ENCODE measurements at places on chromosomes 7 and 10.
A peak's percentile ranks its signal among the peaks of the same experiment; 100 is the strongest.

DNA sequence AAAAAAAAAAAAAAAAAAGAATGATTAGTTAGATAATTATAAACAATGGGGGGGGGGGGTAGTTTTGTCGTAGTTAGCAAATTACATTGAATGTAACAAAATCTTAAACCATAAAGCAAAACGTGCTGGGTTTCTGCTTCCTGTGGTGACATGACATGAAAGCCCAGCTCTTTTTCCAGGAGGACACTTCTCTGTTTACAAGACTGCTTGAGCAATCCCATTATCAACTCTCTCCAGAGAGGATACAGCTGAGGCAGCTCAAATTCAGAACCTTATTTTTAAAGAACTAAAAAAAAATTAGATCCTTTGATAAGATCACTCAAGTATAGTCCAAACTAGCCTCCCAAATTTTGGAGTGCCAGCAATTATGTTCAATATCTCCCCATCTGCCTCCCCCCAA lies 58.6 kb downstream of the ADRB1 start:
- DNase-seq: peak; percentile 64

DNA sequence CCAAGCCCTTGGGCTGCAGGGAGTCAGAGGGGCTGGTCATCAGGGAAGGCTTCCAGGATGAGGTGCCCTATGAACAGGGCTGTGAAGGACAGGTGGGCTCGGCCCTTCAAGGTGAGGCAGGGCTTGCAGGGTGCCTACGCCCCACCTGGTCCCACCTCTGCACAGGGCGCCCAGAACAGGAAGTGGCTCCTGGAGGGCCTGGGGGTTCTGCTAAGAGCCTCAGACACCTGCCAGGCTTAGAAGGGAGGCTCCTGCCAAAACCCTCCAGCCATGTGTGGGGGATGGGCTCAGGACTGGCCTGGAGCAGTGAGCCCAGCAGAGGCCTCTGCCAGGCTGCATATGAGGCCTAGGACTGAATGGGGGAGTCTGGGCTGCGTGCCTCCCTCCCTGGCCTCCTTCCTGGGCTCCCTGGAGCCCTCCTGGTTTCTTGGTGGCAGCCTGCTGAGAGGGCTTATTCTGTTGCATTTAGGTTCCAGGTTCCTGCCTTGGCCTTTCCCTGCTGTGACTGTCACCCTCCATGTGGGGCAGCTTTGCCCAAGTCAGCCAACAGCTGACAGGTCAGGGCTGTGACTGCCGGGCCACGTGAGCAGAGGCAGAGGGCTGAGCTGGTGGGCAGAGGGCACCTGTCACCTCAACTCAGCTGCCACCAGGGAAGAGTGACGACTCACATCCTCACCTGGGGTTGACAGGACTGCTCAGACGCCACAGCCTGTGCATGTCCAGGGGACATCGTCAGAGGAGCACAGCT lies 45.2 kb upstream of the MSMB start:
- DNase-seq: no peak

- DNase-seq: no peak
These were observed 476.0 kb upstream of the MKI67 start for GRCh38 chr10:128602183-128602582.

GRCh38 chr7:47525066-47525623 lies 56.8 kb downstream of the TNS3 start:
- DNase-seq: no peak

DNA sequence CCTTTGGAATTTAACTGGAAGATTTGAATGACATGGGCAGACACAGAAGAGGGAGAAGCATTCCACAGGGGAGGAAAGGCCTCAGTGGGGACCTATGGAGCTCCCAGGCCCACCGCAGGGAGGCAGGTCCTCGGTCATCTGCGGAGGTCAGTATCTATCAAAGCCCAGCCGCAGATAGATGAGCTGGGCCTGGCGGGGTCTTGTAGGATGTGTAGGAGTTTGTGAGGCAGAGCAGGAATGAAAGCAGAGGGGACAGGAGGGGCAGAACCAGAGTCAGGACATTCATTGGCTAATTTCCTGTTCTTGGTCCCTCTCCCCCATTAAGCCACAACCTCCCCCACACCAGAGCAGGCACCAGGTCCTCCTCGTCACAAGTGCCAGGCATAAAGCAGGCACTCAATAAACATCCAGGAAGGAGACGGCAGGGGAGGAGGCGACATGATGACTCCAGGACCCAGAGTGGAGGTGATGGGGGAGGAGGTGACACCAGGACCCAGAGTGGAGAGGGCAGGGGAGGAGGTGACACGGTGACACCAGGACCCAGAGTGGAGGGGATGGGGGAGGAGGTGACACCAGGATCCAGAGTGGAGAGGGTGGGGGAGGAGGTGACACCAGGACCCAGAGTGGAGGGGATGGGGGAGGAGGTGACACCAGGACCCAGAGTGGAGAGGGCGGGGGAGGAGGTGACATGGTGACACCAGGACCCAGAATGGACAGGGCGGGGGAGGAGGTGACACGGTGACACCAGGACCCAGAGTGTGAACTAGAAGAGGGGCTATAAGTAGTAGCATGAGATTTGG lies 83.7 kb upstream of the PDGFA start:
- no peak for DNase-seq

- no peak for DNase-seq
These were observed 31.2 kb downstream of the TSPAN14 start for GRCh38 chr10:80485076-80485945.

GRCh38 chr7:70392877-70393435 lies 739.0 kb upstream of the GALNT17 start:
- DNase-seq: no peak

GRCh38 chr10:34386921-34387320 lies 428.2 kb downstream of the PARD3 start:
- DNase-seq: peak; percentile 85

DNA sequence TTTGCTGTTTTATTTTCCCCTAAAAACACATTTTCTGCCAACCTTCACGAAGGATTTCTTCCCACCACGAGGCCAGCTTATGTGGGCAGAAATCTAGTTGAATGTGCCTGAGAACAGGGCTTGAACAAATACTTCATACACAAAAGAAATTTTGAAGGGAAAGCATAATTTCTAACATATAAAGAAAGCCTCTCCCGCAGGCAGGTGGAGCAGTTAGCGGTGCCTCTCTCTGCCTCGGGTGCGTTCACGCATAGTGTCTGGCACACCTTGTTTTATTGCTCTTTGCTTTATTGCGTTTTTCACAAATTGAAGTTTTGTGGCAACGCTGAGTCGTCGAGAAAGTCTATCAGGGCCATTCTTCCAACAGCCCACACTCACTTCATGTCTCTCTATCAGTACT lies 7.0 kb upstream of the CSGALNACT2 start:
- DNase-seq: no peak

- DNase-seq: peak; percentile 46
These were observed 1.2 kb upstream of the MAP3K8 start for GRCh38 chr10:30432622-30433305.

- DNase-seq: no peak
These were observed 73.2 kb downstream of the RHOBTB1 start for GRCh38 chr10:60870803-60871202.

- DNase-seq: no peak
These were observed 4.6 kb upstream of the TMEM139 start for GRCh38 chr7:143280160-143280559.

- no peak for DNase-seq
These were observed 48.8 kb downstream of the BZW2 start for GRCh38 chr7:16694806-16695205.

DNA sequence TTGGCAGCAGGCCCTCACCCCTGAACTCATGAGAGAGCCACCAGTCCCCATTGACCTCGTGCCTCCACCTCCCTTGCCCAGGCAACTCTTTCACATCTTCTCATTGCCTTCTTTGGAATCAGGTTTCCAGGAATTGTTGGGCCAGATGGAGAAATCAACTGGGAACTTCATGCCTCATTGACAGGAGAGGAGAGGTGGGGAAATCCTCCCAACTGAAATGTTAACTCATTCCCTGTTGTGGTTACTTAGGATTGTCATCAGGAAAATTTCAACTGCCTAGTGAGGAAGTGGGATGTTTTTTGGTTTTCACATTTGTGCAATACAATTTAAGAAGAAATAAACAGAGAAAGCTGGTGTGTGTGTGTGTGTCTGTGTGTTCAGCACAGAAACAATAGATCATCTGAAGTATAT lies 106.6 kb upstream of the INHBA start:
- no peak for DNase-seq

DNA sequence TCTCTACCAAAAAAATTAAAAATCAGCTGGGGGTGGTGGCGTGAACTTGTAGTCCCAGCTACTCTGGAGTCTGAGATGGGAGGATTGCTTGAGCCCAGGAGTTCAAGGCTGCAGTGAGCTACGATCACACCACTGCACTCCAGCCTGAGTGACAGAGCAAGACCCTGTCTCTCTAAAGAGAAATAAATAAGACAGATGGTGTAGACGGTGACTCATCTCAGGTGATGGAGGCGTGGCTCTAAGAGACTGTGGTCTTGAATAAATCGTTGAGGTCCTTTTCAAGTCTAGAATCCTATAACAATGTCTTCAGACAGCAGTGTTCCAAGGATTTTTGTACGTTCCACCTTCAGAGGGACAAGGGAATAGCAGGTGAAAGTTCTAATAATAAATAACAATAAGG lies 53.8 kb upstream of the PFKFB3 start:
- DNase-seq: no peak

GRCh38 chr10:103888113-103888841 lies 29.7 kb downstream of the STN1 start:
- peak; percentile 88 for DNase-seq

DNA sequence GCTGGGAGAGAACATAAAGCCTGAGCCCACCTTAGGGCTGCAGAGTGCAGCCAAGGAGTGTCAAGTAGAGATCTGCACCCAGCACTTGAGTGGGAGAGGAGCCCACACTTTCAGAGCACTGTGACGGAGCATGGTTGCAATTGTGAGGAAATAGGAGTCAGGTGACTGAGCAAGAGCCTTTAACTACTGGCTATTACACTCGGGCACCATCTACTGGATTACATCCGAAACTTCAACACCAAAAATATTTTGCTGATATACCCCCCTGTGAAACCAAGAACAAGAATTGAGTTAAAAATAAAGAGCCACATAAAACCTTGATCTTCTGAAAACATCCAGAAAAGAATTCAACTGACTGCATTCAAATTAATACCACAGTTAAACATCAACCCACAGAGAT lies 657.9 kb downstream of the NXPH1 start:
- DNase-seq: no peak

Measured in lung (tissue), 17 donors.